Ovary (tissue), 10 donors: ENCODE measurements at places on chromosomes 13 and 19. TPM values are rescaled to one million over a fixed set of nuclear protein-coding genes. Genes with fewer than 3 reads are reported as not detected.

The PLIN5 gene
- 149 TPM for total RNA-seq

DNA sequence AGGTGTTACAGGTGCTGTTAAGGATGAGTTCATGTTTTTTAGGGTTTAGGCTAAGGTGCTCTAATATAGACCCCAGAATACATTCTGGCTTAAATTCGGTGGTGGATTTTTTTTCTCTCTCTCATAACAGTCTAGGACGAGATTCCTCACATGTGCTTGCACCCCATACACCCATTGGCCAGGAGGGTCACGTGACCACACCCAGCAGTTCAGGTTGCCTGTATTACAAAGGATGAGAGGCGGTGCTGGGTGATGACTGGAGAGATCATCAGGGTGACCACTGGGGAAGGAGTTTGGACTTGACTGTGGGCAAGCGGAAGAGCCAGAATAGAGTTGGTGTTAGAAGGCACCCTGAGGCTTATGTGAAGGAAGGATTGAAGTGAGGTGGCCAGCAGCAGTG, 27.7 kb downstream of the PPP2R1A start:
- no peak for DNase-seq

GRCh38 chr13:114110091-114110829, 22.2 kb downstream of the RASA3 start:
- DNase-seq, result peak; percentile 19

- DNase-seq, result no peak
These were observed 20.1 kb upstream of the CAMSAP3 start for GRCh38 chr19:7575434-7576040.

DNA sequence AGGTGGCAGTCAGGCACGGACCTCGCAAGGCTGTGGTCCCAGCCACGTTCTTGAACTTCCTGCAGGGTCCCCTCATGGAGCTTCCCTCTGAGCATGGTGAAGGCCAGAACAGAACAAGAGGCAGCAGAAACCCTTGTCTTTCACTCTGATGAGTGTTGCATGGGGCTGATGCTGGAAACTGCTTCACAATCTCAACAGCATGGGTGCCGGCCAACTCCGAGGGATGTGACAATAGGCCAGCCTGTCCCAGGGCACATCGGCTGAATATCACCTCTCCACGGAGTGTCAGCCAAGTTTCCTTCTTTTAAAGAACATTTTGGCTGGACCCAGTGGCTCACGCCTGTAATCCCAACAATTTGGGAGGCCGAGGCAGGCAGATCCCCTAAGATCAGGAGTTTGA, 173.9 kb downstream of the FOXO1 start:
- no peak for DNase-seq

DNA sequence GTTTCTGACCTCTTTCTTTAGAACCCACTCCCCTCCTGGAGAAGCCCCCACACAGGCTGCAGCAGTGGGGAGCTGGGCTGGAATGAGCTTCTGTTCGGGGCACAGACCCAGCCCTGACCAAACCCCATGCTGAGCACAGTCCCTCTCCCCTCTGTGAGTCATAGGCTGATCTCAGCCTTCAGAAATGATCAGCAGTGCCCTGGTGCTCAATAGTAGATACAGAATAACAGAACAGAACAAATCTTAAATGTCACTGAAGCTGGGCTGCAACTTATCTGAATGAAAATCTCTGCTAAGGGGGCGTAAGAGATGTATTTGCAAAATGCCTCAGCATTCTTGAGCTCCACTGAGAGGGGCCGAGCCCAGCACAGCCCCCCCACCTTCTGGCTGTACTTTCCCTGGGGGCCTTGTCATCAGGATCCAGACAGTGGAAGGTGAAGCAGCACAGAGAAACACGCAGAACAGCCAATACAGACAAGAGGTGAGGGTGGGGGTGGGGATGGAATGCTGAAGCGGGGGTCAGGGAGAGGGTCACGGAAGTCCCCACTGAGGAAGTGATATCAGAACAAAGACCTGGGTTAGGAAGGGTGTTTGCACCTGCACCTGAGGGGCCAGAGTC, 9.9 kb downstream of the ZNF665 start:
- DNase-seq, result no peak

- DNase-seq, result no peak
These were observed 22.8 kb upstream of the ITM2B start for GRCh38 chr13:48210178-48210577.

DNA sequence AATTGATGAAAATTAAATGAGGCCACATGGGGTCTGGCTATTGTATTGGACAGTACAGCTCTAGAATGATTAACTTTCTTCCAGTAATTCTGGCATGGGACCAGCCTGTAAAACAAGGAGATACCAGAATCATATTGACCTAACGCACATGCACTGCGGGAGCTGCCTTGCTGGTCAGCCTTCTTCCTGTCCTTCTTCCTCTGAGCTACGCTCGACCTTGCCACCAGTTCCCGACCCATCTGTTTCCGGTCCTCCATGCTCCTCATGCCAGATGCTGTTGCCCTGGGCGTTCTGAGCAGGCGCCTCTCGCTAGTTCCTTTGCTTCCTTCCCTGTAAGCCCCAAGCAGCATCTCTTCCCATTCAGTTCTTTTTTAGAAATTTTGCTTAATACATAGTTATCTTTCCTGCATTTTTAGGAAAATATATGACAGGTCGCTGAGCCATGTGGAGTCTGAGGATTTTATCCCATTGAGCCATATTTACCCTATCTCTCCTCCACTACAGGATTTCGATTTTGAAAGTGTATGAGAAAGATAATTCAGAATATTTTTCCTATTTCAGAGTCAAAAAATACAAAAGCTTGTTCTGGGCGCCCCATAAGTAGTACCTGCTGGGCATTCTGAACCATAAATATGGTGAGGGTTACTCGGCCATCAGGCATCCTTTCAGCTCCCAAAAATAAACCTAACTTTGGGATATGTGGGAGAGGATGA, 38.6 kb downstream of the TNFRSF19 start:
- DNase-seq, result peak; percentile 40

DNA sequence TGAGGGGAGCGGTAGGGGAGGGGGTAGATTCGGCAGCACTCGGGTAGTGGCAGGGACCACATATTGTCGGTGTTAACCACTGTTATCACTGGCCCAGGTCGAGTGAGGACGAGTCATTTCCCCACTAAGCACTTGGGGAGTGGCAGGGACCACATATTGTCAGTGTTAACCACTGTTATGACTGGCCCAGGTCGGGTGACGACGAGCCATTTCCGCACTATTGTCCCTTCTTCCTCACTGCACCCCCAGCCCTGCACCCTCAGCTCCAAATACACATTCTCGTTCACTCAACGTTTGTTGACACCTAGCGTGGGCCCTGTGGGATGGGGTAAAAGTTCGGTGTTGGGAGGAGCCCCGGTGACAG, 467 bp upstream of the CLN5 start:
- DNase-seq, result no peak
